ENCODE measurements at places on chromosomes 2 and 18.

- no peak for DNase-seq
Measured at GRCh38 chr2:28318462-28319117, 74.1 kb upstream of the FOSL2 start.

DNA sequence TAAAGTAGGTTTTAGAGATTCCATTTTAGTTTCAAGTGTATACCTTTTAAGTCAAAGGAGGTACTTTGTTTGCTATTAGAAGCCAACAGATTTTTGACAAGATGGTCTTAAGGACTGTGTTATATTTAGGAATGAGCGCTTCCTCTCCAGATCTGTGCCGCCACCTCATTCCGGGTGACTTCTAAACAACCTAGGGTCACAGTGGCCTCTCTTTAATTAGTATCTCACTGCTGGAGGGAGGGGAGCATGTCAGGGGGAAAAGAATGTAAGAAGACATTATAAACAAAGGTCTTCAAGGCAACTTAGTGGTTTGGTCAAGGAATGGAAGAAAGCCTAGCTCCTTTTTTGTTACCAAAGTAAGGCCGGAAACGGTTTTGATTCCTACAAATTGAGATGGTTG lies 67.0 kb downstream of the RBMS1 start:
- DNase-seq = no peak

GRCh38 chr18:6561016-6561415 lies 146.3 kb upstream of the L3MBTL4 start:
- no peak for DNase-seq

DNA sequence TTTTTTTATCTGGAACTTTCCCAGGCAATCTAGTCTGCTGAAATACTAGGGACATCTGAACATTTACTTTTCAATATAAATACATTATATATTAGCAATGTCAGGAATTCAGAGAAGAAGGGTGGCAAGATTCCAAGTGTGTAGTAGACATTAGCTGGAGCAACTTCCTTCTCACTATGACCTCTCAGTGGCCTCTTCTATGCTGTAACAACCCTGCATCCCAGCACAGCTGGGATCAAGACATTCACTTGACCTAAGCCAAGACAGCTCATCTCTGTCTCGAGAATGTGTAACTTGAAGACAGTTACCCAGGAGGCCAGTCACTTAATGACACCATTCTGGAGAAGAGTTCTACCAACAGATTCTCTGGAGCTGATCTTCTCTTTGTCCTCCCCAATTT lies 61.7 kb upstream of the RALBP1 start:
- DNase-seq = no peak

DNA sequence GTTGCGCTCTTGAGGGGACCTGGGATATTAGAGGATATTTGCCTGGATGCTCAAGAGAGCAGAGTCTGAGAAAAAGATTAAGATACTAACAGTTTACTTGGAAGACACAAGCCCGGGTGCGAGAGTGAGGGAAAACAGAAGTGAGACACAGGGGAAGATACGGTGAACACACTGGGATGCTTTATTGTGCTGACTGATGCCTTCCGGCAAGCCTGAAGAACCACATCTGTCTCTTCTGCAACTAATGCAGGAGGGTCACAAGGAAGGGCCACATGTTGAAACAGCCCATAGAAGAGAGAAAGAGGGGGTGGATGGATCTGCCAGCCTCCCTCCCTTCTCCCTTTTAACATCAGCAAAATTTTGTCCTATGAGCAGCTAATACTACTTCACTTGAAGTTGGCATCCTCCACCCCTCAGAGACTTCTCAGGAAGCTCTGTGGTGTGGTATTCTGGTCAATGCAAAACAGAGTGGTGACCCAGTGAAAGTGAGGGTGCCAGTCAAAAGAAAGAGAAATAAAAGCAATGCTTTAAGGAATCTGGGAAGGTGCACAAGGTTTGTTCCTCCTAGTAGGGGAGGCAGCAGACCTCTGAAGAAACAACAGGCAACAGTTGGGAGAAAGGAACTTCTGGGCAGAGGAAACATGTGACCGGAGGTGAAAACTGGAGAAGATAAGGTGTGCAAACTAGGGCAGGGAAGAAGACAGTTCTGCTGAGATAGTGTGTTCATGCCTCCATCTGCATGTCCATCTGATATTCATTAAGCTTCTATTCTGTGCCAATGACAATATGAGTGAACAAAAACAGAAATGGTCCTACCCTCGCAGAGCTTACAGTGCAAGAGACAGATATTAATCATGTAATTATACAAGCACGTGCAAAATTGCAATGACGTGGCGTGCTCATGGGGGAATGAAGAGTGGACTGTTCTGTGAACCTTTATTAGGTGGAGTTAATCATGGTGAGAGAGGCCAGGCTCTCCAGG lies 107.1 kb downstream of the LYPD6B start:
- DNase-seq = no peak

GRCh38 chr2:31674446-31674845 lies 93.7 kb upstream of the SRD5A2 start:
- DNase-seq = no peak

DNA sequence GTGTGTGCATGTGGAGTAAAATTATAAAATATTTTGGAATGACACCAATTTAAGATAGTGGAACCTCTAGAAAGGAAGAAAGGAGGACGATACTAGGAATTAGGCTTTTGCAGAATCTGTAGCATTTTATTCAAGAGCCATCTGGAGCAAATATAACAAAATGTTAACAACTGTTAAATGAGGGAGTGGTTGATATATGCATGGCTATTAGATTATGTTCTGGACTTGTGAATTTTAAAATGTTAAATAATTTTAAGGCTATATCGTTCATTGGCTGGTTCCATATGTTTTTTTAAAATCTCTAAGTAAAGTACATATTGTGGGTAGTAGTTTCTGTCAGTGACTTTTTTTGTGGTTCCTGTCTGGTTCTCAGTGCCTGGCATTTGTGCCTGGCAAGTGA lies 123.2 kb downstream of the PKP4 start:
- no peak for DNase-seq

DNA sequence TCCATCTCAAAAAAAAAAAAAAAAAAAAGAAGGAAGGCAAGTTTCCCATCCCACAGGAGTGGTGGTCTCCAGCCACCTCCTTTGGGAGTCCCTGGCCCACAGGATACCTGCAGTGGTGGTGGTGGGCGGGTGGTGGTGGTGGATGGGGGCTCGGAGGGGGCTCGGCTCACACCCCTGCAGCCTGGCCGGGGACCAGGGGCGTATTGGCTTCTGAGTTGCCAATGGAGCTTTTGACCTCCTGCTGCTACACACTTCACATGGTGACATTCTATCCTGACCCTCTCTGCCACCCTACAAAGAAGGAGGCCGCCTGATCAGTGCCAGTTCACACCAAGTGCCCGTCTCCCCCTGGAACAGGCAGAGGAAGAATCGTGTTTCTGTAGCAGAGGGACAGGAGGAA lies 119.6 kb downstream of the NFATC1 start:
- DNase-seq = no peak

DNA sequence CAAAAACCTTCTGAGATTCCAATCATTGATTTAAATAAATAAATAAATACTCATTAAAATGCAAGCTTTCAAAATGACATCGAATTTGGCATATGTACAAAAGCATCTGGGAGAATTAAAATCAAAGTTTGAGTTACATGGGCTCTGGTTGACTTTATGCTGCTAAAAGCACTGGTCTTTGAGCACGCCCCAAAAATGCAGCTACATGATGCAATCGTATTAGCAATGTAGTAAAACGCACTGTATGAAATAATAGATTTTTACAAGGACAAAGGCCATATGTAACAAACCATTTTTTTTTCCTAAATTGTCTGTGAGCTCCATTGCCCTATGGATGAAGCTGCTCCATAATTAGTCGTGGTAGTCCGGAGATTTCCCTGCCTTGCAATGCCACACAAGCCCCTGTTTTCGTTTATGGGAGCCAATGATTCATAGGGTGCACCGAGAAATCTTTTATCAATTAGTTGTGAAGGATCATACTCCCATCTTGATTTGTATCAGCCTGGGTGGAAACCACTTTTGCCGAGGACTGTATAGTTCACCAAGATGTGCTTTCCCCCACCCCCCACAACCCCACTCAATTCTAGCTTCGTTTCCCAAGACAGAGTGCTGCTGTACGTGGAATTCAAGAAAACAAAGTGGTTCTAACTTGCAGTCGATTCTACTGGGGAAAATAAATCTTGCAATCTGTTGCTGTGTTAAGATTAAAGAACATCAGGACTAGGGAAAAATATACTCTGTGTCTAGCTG lies 268.4 kb downstream of the IRS1 start:
- no peak for DNase-seq

DNA sequence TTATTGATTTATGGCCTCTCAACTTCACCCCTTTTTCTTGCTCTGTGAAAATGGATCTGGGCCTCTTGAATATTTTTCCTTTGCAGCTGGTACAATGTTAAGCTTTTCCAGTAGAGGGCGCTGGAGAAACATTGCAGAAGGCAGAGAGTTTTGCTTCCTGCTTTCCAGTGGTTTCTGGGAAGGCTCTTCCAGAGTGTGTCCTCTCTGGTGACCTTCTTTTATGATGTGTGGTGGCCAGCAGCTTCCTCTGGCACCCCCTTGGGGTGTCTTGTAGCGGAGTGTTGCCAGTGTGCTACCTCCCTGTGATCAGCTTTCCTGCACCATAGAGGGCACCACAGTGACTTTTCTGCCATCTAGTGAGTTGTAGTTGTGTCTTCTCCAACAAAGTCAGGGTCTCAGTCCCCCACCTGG lies 25.4 kb upstream of the MGAT5 start:
- no peak for DNase-seq

- DNase-seq = no peak
Measured at GRCh38 chr2:235333076-235333475, 160.8 kb upstream of the AGAP1 start.

- DNase-seq = no peak
Measured at GRCh38 chr2:608711-609110, 68.5 kb downstream of the TMEM18 start.

GRCh38 chr2:32627441-32627813 lies 423 bp upstream of the TTC27 start:
- DNase-seq = peak; percentile 38

DNA sequence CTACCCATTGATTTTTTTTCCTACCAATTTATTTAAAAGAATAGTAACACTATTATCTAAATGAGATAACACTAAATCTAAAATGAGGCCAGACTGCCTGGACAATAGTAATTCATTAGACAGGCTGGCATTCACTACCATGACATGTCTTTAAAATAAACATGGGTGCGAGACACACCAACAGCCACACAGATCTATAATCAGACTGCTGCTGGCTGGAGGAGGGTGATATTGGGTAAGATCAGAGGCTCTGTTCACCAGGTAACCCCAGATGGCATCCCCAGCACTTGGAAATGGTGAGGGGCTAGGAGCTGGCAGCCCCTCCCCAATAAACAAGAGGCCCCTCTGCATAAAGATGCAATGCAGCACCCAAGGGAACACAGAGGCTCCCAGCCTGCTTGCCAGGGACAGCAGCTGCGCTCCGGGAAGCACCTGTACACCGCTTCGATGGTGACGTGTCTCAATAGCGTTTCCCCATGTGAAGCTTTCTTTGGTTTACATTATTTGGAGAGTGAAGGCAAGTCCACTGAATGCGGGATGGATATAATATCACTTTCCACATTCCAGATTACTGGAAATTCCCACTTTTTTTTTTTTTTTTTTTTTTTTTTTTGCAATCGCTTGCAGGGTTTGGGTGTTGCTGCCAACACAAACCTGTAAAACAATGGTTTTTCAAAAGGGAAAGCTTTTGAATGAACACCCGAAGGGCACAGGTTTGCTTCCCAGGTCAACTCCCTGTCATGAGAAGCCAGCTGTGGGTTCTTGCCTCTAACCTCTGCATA lies 159.0 kb downstream of the ZNF516 start:
- DNase-seq = no peak

GRCh38 chr2:32863803-32864202 lies 83.0 kb upstream of the LTBP1 start:
- DNase-seq = no peak

DNA sequence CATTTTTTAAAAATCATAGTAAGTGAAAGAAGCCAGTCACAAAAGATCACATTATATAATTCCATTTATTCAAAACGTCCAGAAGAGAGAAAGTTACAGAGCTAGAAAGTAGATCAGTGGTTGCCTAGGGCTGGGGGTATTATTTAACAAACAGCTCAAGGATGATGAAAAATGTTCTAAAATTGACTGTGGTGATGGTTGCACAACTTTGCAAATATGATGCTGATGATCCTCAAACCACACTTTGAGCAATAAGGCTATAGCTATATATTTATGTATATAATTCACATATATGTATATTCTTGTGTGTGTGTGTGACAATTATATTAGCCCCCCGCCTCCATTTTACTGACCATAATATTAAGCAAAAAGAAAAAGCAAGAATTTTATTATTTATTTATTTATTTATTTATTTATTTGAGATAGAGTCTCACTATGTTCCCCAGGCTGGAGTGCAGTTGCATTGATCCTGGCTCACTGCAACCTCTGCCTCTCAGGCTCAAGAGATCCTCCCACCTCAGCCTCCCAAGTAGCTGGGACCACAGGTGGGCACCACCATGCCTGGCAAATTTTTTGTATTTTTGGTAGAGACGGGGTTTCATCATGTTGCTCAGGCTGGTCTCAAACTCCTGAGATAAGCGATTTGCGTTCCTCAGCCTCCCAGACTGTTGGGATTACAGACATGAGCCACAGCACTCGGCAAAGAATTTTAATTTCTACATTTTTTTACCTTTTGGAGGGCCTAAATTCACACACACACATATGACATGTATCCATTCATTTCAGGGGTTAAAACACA lies 1.9 kb downstream of the WDR12 start:
- DNase-seq = no peak

DNA sequence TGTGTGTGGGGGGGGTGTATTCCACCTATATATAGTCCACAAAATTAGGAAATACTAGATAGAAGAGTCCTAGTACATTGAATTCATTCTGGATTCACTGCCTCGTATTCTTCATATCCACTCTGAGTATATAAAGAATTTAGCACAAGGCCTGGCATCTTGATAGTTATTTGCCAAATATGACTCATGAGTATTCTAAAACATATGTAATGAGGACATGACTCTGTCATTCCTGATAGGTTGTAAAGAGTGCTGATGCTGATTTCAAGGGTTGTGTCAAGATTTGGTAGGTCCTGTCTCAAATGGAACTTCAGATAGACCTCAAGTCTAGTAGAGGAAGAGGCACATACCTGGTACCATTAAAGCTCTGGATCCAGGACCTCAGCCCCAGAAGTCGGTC lies 173.4 kb upstream of the BOD1L2 start:
- DNase-seq = no peak

DNA sequence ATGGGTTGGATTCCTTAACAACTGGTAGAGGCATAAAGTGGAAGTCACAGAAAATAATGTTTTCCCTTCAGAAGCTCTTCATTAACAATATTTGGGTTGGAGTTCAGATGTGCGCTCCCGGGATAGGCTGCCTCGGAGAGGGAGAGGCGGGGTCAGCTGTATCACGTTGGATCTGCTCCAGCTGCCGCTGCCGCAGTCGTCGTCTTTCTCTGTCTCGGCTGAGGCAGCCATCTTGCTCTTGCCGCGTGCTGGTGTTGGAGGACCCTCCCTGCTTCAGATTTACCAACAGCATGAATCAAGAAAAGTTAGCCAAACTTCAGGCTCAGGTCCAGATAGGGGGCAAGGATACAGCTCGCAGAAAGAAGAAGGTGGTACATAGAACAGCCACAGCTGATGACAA lies 35.1 kb downstream of the TANC1 start:
- DNase-seq = no peak

- DNase-seq = peak; percentile 70
Measured at GRCh38 chr2:37671816-37672103, 318 bp upstream of the CDC42EP3 start.
